ENCODE measurements at places on chromosomes 6 and 20.

- no peak for DNase-seq
Observed at GRCh38 chr6:37218061-37218460, 39.5 kb upstream of the TBC1D22B start.

DNA sequence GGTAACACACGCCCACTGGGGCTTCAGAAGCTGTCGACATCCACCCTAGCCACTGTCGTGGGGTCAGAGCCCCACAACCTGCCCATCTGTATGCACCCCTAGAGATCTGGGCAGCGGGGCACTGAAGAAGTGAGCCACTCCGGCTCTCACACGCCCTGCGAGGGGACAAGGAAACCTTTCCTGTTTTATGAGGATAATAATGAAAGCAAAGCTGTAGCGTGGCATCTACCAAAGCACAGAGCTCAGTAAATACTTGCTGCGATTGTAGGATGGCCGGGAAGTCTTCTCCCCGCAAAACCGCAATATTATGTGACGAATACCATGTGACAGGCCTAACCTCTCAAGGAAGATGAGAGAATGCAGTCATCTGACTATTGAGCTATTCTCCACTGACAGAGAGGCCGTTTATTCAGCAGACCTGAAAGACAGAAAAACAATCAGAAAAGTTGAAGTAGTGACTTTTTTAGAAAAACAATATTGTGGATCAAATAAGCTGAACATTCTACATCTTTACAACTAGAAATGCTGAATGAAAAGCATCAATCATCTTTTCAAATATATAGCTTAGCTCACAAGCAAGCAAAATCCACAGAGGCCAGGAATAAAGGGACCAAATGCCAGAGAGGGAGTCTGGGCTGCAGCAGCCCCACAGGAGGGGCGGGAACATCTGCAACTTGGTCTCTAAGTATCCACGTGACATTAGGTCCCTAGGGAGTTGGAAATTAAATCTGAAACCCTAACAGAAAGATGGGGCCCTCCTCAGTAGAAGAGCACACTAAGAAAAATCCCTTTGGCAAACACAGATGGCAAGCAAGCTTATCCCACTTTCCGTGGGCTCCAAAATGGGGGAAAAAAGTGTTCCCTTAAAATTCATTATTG lies 207.8 kb downstream of the TTLL2 start:
- no peak for DNase-seq

DNA sequence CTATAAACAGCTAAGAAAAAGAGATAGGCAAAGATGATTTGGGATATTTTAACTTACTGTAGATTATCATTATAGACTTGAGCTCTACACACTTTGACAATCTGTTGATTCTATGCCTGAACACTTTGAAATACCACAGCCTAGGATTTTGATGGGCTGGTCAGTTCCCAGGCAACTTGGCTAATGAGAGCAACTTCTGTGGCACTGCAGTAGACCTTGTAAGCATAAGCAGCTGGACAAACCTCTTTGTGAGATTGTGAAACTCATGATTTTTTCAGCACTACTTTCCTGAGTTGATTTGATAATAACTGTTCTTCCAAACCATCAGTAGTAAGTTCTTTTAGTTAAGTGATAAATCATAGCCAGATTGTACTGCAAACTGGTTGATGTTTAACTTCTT lies 27.1 kb upstream of the ELOVL5 start:
- DNase-seq, result no peak

- no peak for DNase-seq
Observed at GRCh38 chr6:160812097-160812496, 110.1 kb downstream of the PLG start.

DNA sequence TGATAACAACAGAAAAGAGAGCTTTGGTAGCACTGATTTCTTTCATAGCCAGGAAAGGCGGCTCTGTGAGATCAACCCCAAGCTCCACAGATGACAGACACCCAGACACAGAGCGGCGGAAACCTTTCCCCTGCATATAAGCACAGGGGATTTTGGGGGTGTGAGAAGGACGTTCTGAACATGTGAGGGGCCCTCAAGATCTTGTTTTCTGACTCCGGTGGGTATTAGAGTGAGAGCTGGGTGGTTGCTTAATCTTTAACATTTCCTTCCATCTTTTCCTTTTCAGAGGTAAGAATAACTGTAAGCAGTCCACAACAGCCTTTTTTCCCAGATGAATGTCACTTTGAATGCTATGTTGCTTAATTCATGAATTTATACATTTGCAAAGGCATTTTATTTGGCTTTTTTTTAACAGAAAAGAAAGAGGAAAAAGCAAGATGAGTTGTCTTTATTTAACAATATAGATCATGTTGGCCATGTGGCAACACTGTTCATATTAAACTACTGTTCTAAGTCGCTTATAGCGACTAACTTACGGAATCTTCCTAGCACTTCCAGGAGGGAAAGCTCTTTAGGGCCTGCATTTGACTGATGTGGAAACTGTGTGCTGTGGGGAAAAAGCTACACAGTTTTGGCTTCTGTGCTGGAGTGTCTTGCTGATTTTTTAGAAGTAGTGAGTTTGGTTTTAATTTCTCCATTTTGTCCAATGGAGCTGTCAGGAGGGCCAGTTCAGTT lies 80.5 kb upstream of the NAA20 start:
- DNase-seq, result no peak

Data from D721Med (cell line).